IPS DF 19.7 (cell line): ENCODE measurements at places on chromosomes 12 and 14.

DNA sequence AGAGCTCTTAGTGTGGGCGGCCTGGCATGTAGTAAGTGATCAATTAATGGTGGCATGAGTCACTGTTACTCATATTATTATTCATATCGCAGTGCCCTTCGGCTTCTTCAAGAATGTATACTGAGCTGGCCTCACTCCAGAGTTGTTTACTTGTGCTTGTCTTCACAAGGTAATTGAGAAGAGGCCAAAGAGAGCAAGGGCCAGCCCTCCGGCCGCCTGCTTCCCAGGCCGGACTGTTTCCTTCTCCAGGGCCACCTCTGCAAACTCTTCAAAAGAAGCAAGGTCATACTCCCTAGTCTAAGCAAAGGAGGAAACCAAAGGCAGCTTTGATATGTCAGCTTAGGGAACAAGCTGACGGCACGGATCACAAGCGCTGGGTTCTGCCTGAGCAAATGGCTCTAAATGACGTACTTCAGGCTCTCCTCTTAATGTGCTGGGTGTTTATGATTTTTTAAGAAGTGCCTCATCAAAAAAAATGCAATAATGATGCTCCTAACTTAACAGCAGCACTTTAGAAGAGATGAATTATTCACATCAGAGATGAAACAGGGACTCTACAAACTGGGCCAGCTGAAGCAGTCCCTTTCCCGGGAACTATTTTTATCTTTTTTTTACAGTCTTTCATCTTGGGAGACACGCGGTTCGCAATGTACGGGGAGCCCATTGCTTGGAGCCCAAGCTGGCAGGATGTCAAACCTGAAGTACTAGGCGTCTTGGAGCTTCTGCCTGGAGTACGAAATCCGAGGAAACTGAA, 65.6 kb upstream of the DLK1 start:
- DNase-seq: no peak

- no peak for DNase-seq
These were observed 43.4 kb upstream of the CPM start for GRCh38 chr12:68976395-68976841.

GRCh38 chr12:116361414-116362223, 84.1 kb upstream of the MED13L start:
- DNase-seq: no peak

- DNase-seq: no peak
These were observed 26.3 kb downstream of the LRIG3 start for GRCh38 chr12:58894040-58894439.

DNA sequence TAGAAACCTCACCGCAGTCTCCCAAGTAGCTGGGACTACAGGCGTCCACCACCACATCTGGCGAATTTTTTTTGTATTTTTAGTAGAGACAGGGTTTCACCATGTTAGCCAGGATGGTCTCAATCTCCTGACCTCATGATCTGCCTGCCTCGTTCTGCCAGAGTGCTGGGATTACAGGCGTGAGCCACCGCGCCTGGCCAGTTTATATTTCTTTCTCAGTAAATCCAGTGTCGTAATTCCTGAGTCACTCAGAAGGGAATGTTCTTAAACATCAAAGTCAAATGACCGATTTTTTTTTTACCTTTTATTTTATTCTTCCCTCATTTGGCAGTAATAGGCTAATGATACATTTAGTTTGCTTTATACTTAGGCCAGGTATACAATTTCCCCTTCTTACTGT, 80.5 kb downstream of the FBXO33 start:
- DNase-seq: no peak

DNA sequence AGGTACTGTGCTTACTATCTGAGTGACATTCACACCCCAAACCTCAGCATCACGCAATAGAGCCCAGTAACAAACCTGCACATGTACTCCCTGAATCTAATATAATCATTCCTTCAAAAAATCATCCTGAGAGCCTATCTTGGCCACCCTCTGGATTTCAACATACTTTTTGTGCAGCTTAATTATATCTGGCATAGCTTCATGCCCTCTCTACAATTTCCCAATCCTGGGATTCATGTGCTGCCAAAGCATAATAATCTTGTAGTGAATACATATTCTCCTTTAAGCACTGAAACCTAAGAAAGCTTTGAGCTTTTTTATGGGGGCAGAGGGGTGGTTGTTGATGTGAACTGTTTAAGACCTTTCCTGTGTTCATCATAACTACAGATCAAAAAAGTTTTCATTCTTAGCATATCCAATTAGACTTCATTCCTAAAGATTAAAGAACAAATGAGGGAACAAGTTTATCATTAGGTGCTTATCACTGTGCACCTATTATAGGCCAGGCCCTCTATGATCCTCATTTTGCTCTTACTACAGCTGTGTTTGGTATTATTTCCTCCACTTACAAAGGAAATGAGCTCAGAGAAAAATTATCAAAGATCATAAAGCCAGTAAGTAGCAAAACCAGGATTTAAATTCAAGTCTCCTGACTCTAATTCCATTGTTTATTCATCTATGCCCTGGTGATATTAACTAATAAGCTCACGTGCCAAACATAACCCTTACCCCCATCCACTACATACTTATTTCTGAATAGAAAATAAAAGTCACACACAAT, 51.2 kb downstream of the SINHCAF start:
- DNase-seq: no peak

DNA sequence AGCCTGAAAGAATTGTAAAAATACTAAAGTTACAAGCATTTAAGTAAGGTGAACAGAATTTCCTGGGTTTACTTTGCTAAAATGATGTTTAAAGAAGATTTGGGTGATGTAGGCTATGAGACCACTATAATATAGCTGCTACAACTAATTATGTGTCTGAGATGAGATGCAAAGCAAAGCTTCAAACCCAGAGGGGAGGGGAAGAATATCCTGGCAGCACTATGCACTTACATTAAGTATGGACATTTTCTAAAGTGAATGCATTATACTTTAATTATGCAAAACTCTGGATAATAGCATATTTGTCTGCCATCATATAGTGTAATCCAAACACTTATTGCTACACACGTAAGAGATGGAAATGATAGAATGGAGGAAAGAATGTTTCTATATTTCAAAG, 1003.7 kb downstream of the GALC start:
- DNase-seq: no peak

DNA sequence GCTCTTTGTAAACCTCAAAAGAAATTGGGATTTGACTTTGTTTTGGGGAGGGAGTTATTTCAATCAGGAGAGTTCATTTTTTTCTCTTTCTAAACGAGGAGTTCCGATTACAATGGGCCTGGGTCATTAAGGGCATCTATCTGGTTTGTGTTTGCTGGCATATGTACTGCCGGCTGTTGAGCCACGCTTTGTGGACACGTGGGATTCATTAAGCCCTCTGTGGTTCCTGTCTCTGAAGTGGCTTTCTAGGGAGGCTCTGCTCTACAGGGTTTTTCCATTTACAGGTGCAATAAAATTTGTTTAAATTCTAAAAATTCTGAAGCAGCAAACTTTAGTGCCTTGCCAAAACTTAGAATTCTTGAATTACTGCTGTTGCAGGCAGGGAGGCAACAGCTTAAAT, 57.9 kb downstream of the GNS start:
- no peak for DNase-seq

GRCh38 chr14:93926873-93927799, at the start of gene FAM181A:
FAM181A (plus strand) TSS chr14:93927344; CDS start chr14:93928286, 942 bp downstream.
- no peak for DNase-seq

DNA sequence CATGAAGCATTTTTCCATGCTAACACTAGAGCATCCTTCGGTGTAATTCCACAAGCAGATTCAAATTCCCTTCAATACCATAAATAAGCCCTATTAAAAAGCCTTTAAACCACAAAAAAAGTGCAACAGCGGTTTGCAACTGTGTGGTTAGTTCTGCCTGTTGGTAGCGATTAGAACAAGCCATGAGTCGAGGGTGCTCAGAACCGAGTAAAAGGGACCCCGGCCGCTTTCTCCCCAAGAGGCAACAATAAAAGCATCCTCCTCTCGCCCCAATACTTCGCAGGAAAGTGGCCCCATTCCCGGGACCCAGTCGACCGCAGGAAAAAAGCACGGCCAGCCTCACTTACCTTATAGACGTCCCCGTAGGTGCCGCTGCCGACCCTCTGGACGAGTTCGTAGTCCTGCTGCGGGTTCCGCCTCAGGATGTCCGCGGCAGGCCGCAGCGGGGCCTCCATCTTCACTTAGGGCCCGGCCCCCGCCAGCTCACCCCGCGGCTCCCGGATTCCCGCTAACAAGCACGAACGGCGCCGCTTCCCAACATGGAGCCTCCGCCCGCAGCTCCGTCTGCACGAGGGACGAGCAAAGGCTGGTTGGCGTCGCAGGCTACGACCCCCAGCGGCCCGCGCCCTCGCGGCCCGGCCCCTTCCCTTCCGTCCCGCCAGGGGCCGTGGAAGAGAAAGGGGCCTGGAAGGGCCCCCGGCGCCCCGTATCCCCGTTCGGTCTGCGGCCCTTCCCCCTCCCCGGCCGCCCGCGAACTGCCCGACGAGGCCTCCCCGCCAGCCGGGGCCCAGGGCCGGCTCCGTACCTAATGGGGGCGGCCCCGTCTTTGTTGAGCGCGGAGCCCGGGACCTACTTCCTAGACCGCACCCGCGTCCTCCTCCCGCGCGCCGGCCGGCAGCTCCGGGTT, 521 bp downstream of the MAP4K5 start:
- no peak for DNase-seq

DNA sequence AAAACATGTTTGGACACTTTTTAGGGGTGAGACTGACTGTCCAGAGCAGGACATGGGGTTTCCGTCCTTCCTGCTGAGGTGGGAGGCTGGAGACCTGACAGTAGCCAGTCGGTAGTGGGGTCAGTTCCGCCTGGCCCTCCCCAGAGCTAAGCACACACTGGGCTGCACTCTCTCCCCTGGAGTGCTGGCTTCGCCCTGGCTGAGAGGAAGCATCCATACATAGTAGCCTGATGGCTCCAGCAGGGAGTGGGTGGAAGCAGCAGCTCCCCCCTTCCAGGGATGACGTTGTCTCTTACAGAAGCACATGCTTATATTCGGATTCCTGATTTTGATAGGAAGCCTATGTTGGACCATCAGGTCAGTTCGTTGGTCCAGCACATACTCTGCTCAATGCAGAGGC, 40.4 kb downstream of the SFSWAP start:
- no peak for DNase-seq

DNA sequence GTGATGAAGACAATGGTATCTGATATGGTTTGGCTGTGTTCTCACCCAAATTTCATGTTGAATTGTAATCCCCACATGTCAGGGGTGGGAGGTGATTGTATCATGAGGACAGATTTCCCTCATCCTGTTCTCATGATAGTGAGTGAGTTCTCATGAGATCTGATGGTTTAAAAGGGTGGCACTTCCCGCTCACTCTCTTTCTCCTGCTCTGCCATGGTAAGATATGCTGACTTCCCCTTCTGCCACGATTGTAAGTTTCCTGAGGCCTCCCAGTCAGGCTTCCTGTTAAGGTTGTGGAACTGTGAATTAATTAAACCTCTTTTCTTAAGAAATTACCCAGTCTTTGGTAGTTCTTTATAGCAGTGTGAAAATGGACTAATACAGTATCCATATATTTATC, 25.6 kb upstream of the PTHLH start:
- DNase-seq: no peak

- no peak for DNase-seq
These were observed 33.3 kb upstream of the C12orf50 start for GRCh38 chr12:88062474-88062873.

DNA sequence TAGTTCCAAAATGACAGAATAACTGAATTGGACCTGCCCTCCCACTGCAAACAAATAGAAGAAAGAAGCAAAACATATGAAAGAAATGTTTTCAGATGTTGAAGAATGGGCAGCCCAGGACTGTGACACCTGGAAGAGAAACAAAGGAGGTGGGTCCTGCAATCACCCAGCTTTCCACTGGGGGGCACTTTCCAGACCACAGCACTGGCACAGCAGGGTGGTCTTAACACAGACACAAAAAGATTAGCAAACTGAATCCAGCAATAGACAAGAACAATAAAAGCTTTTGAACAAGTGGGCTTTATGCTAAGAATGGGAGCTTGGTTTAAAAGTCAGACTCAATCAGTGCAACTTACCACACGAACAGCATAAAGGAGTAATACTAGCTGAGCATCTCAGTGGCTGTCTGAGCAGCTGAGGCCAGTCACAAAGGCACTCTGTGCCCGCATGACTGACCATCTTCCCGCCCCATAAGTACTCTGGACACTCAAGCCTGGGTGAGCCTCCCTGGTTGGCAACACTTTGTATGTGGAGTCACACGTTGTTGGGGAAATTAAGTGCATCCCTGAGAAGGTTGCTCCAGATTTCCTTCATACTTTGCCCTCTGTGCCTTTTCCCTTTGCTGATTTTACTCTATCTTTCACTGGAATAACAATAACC, 27.7 kb downstream of the JKAMP start:
- DNase-seq: peak; percentile 7
